ENCODE measurements at places on chromosomes 7 and 10.

DNA sequence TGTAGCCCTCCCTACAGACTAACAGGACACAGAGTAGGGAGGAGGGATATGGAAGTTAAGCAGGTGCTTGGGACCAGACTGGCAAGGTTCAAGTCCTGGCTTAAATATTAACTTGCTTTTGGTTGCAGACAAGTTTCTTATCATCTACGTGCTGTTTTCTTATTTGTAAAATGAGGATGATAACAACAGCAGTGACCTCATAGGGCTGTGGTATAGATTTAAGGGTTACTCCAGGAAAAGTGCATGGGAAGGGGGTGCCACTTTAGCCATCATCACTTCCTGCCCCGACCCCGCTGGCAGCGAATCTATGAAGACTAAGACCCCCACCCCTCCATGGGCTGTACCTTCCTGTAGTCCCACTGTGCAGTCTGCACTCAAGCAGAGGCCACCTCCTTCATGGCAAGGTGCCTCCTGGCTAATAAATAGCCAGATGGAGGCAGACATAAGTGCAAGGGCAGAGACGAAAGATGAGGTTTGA lies 250.2 kb downstream of the COBL start:
- no peak for DNase-seq

- no peak for DNase-seq
These were observed 59.7 kb upstream of the PRSS1 start for GRCh38 chr7:142689439-142690120.

DNA sequence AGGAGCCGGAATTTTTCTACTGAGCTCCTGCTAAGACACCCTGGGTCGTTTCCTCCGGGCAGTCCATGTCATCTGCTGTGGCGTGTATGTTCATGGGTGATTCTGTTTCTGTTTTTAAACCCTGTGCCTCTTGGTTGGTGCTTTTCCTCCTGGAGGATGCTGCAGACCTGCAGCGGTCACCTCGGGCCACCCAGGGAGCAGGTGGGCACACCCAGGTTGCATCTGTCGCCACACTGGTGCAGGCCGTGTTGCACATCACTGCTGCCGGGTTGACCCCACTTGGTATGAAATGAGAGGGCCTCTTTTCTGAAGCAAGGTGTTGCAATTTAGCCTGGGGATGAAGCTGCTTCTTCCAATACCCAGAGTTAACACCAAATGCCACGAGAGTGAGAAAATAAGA lies 127.2 kb downstream of the CUX1 start:
- no peak for DNase-seq

DNA sequence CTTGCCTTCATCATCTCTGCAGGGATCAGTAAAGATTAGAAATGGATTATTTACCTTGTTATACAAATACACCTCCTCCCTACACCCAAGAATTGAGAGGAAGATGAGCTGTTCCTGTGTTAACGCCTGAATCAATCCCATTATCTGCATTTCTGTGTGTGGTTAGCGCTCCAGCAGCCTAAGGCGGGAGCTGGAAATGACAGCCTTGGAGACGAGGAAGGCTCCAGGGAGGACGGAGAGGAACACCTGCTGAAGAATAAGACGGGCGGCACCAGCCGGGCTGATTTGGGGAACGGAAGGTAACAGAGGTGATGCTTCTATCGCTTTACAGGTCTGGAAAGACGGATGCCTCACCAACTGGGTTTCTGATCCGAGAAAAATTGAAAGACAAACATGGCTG lies 34.2 kb upstream of the DDC start:
- no peak for DNase-seq

GRCh38 chr7:47938574-47939165 lies 9.6 kb downstream of the PKD1L1 start:
- DNase-seq = no peak

GRCh38 chr7:98241674-98242241 lies 10.3 kb downstream of the TECPR1 start:
- DNase-seq = no peak

DNA sequence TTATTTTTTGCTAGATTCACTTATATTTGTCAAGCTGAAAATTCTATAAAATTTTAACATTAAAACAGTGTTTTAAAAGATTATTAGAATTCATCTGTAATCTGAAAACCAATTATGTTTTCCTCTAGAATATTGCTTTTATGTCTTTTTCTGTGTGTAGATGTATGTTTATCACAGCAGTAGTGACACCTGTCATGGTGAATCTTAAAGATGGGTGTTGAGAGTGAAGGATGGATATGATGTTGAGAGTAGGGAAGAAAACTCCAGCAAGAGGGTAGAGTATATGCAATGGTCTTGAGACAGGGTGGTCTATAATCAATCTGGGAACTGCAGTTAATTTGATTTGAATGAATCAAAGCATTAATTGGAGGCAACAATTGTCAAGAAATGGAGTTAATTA lies 336.9 kb upstream of the CDC14C start:
- no peak for DNase-seq

DNA sequence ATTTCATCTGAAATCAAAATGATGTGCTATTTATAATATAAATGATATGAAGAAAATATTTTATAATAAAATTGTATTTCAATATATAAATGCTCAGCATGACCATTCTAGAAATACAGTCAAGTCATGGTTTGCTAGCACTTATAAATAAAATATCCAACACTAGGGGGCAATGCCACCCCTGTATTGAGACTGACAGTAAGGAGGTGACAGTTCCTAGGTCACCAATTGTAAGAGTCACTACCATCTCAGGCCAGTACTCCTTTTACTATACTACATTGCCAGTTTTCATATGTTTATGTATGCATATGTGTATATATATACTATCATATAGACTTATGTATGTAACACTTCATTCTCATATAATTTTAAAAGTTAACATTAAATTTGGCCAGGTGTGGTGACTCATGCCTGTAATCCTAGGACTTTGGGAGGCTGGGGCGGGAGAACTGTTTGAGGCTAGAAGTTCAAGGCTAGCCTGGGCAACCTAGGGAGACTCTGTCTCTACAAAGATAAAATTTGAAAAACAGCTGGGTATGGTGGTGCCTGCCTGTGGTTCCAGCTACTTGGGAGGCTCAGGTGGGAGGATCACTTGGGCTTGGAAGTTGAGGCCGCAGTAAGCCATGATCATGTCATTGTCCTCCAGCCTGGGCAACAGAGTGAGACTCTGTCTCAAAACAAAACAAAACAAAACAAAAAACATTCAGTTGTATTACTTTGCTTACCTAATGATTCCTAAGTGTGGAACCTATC lies 2.4 kb upstream of the CNOT4 start:
- no peak for DNase-seq
